GM03348 (cell line): ENCODE measurements at places on chromosomes 2 and 18.
A peak's percentile ranks its signal among the peaks of the same experiment; 100 is the strongest.

GRCh38 chr2:167964650-167965413 is 282.6 kb downstream of the STK39 start:
- DNase-seq, result peak; percentile 19

- peak; percentile 96 for DNase-seq
Observed at GRCh38 chr2:217943446-217944321, 59.1 kb downstream of the TNS1 start.

- DNase-seq, result peak; percentile 33
Observed at GRCh38 chr2:19673213-19673791, 228.5 kb downstream of the TTC32 start.

- DNase-seq, result no peak
Observed at GRCh38 chr2:184877909-184878308, 279.6 kb downstream of the ZNF804A start.

DNA sequence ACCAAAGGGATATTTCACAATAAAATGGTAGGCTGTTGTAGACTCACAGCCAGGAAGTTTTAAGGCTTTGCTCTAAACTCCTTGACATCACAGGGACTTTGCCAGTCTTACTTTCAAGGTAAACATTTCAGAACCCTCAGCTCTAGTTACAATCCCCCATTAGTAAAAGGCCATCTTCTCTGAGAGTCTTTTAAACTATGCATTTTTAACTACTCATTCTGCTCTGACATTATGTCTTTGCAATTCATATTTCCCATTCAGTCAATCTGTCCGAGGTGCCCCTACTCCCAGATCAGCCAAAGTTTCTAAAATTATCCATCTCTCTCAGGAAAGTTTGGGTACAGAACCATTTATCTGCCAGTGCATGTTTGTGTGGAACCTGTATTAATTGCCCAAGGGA is 1094.1 kb downstream of the TDRD15 start:
- no peak for DNase-seq

GRCh38 chr2:207881902-207882301 is 112.2 kb upstream of the FZD5 start:
- DNase-seq, result no peak

DNA sequence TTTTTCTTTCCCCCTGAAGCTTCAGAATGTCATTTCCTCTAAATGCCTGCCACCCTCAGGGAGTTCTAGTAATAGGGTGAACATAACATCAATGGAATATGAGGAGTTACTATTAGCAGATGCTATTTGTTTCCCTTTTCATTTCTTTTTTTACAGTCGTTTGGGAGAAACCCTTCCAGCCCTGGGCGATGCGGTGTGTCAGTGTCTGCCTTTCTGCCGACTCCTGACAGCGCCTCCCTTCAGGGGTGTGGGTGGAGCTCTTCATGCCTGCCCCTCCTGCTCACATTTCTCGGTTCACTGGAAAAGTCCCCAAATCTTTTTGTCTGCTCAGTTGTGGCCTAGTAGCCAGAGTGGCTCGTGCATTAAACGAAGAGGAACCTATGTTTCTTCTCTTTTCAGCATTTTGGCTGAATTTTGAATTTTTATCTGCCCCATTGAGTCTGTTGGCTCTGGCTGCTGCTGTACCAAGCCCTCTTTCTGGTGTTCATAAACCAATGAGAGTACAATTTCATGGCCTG is 72.3 kb downstream of the FMNL2 start:
- peak; percentile 81 for DNase-seq

DNA sequence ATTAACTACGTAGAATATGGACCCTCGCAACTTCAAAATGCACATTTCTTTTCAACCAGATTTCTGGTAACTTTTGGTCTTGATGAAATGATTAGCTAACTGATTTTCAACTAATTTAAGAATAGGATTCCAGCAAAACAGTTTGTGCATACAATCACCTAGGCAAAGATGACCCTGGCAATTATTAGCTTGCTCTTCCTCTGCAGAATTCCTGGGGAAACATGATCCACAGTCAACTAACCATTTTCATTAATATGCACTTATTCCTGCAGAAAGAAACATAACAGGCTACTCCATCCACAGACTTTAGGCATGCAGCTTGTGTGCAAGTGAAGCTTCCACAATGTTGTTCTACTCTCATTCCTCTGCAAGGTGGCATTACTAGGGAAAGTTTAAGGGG is 1150.8 kb upstream of the FANCL start:
- no peak for DNase-seq

- DNase-seq, result no peak
Observed at GRCh38 chr18:24974431-24974830, 377.5 kb downstream of the ZNF521 start.

GRCh38 chr2:80364524-80365212 is 60.1 kb upstream of the LRRTM1 start:
- no peak for DNase-seq

DNA sequence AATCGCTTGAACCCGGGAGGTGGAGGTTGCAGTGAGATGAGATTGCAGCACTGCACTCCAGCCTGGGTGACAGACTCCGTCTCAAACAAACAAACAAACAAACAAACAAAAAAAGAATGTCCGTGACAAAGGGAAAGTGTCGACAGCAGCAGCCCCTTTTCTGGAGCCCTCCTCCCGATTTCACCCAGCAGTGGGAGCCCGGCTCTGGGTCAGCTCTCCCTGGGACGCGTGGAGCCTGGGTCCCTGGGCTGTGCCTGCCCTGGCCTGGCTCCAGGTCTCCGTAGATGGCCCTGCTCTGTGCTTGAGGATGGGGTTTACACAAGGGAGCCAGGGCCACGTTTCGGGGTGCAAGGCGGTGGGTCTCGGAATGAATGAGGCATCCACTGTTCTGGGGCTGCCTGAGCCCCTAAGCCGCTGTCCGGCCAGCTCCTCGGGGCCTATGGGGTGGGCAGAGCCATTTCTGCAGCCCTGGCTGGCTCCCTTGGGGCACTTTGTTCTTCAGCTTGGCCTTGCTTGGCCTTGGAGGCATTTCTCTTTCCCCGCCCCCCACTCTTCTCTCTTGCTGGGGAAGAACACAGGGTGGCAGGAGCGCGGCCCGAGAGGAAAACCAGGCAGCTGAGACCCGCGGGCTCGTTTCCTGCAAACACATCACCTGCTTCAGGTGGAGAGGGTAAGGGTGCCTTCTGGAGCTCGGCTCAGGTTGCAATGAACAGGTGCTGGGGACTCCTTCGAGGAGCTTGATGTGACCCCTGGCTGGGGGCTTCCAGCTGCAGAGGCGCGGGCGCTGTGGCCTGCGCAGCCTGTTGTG is 29.1 kb downstream of the RTP5 start:
- no peak for DNase-seq

GRCh38 chr2:224807153-224807964 is 91.2 kb upstream of the CCDC195 start:
- DNase-seq, result no peak

GRCh38 chr2:73979686-73980085 is 5.0 kb upstream of the TET3 start:
- peak; percentile 91 for DNase-seq

GRCh38 chr2:6957031-6957714 is 40.0 kb downstream of the RNF144A start:
- DNase-seq, result no peak

GRCh38 chr2:100321179-100321865 is 979 bp downstream of the LONRF2 start:
- peak; percentile 58 for DNase-seq

GRCh38 chr2:121382744-121383143 is 97.7 kb upstream of the TFCP2L1 start:
- no peak for DNase-seq

DNA sequence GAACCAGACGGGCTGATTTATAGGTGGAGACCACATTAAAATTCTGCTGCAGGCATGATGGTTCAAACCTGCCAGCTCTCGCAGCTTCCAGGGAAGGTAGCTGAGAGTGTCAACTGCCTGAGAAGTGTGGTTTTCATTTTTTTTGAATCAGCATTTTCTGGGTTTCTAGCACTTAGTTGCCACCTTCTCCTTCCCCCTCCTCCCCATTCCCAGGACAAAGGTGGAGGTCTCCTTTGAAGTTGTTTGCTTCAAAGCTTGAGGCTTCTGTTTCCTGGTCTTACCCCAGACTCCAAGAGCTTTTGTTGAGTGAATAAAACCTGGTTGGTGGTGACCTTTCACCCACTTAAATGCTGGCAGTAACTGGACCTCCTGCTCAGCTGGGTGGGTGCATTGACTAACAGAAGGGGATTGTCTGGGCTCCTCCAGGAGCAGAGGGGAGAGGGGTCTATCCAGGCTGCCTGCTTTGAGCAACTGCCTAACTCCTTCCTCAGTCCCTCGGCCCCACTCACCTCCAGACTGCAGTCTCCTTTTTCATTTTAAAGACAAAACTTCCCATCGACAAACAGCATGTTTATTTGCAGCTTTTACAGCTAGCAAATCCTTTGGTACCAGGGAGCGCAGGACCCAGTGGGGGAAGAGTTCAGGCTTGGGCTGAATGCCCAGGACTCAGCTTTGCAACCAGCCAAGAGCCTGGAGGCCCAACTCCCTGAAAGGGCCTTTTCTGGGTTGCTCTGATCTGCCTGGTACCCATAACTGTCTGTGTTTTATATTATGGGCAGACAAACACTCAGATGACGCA is 3.5 kb downstream of the RHOB start:
- DNase-seq, result peak; percentile 80

- DNase-seq, result no peak
Observed at GRCh38 chr2:12412898-12413305, 303.8 kb upstream of the TRIB2 start.
